ENCODE measurements at places on chromosomes 5 and 9.

GRCh38 chr9:74379718-74380117 is 117.4 kb upstream of the RORB start:
- DNase-seq, result no peak

DNA sequence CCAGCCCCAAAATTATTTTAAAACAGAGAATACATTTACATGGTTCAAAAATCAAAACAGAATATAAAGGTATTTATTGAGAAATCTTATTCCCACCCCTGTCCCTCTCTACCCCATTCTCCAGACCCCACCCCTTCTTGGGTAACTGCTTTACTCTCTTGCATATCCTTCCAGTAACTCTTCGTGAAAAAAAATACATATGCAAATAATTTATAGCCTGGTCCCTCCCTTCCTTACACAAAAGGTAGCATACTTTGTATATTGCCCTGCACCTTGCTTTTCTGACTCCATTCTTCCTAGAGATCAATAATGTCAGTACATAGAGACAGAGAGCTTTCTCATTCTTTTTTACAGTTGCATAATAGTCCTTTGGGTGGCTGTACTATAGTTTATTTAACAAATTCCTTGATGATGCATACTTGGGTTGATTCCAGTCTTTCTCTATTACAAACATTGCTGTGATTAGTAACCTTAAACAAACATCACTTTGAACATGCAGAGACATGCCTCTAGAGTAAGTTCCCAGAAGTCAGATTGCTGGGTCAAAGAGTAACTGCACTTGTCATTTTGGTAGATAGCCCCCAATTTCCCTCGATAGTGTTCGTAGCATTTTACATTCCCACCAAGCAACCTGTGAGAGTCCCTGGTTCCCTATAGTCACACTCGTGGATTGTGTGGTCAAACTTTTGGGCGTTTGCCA is 47.9 kb downstream of the STOM start:
- DNase-seq, result no peak

DNA sequence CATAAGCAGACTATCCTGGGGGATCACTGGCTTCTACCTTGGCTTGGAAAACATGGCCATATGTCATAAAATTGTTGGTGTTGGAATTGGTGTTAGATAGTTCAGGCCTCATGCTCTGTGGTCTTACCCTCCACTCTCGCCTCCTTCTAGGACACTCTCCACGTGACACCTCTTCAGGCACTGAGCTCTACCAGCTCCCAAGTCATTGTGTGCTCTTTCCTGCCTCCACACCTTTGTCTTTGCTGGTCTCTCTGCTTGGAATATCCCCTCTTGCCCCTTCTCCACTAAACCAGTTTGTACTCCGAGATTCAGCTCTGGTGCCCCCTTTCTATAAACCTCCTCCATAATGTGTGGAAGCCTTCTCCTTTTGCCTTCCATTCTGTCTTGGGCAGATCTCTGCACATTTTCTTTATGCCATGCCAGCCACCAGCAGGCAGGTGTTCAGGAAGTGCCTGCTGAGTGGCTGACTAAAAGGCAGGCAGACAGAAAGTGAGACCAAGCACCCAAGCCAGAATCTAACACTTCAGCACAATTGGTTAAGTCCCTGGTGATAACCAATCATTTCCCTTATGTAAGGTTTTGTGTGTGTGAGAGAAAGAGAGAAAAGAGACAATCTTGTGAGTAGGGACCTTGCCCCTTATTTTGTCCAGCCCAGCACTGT is 37.7 kb downstream of the SAR1B start:
- DNase-seq, result no peak

DNA sequence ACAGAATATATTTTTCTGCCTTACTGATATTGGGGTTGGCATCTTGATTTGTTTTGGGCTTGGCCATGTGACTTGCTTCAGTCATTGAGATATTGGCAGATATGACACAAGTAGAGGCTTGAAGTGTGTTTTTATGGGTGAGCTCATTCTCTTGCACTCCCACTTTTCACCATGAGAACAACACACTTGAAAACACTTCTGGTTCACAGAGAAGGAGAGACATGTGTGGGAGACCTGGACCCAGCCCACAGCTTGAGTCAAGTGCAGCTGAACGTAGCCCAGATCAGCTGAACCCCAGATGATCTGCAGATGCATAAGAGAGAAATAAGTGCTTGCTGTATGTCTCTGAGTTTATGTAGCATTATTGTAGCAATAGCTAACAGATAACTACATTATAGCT is 155.4 kb downstream of the SEMA6A start:
- DNase-seq, result no peak

DNA sequence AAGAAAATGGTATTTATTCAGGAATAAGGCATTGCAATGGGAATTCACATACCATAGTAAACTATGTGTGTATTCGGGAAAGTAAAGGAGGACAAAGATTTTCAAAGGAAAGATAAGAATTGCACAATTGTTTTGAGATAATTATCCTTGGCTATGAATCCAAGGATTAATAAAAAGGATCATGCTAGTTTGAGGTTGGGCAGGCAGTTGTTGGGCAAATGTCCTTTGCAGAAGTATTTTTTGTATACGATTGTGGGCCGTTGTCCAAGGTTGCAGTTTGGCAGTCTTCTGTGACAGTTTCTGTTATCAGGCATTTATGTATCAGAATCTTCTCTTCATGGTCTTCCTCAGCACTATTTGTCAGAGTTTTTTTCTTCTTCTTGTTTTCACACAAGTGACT is 10.6 kb upstream of the UBAP2 start:
- DNase-seq, result no peak

DNA sequence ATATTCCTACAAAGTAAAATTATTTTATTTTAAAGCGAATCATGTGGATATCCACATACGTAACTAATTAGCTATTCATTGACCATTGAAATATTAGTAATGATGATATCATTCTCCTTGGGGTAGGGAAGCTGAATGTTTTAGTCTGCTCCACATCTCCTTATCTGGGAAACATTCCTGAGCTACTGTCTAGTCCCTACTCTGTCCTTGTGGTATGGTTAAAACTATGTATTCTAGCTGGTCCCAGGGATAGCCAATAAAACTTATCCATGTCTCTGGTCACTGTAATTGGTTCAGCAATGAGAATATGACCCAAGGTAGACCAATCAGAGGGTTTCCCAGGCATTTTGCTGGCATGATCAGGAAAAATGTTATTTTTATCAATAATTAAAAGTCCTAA is 76.0 kb upstream of the DAP start:
- DNase-seq, result no peak

- DNase-seq, result no peak
These were observed 43.9 kb upstream of the MTAP start for GRCh38 chr9:21758540-21758939.

GRCh38 chr5:38284384-38284783 is 26.0 kb downstream of the EGFLAM start:
- no peak for DNase-seq

GRCh38 chr5:120088836-120089235 is 375.3 kb upstream of the PRR16 start:
- no peak for DNase-seq

GRCh38 chr5:119743927-119744326 is 114.6 kb downstream of the FAM170A start:
- DNase-seq, result no peak

- peak; percentile 30 for DNase-seq
These were observed 1.0 kb upstream of the TPM2 start for GRCh38 chr9:35690614-35691333.

DNA sequence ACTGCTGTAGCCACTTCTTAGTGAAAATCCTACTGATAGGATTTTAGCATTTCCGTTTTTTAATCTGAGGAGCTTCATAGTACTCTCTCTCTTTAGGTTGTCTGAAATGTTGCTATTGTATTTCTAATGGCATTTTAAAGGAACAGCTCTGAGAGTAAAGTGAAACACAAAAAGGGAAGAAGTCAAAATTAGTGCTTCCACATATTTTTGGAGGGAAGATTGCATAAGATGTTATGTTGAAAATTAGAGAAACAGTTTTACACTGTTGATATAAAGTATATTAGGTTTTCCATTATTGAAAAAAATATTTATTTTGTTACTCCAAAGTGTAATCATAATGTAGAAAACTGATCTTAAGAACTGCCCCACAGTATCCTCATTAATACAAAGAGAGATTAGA is 525.1 kb downstream of the TAF11L14 start:
- DNase-seq, result no peak

GRCh38 chr5:38400365-38400764 is 142.0 kb downstream of the EGFLAM start:
- DNase-seq, result no peak

DNA sequence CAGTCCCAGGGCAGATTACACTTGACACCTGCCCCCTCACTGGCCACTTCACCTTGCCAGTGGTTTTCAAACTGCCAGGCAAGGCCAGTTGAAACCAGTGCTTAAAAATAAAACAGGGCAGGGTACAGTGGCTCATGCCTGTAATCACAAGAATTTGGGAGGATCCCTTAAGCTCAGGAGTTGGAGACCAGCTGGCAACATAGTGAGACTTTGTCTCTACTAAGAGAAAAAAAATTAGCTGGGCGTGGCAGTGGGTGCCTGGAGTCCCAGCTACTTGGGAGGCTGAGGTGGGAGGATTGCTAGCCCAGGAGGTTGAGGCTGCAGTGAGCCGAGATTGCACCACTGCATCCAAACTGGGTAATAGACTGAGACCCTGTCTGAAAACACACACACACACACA is 58.1 kb downstream of the ROPN1L start:
- no peak for DNase-seq

DNA sequence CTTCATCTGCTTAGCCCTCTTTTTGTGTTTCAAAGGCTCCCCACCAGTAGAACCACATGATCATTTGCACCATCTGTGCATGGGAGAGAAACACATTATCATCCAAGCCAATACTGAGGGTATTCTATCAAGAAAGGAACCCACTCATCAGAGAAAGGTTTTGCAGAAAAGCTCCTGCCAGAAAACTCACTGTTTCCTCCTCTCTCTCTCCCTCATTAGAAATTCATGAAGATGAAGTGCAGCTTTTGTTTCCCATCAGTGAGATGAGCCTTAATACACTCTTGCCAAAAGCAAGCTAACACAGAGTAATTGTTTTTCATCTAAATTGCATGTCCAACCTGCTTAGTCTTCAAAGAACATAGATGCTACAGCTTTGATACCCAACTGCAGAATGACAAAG is 142.4 kb upstream of the GRAMD2B start:
- DNase-seq, result no peak

DNA sequence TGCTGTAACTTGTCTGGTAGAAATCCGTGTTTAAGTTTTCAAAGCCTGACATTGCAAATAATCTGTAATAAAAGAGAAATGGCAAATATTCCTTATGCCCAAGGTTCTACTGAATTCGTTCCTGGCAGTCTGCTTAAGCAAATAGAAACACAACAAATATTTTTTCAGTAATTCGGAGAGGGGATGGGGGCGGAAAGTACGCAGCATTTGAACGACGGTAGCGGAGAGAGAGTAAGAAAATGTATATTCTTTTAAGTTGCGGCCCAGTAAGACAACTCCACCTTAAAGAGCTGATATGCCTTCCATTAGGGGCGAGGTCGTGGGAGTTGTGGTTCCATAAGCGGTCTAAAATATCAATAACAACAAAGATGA is 569 bp downstream of the YIPF5 start:
- DNase-seq, result no peak

DNA sequence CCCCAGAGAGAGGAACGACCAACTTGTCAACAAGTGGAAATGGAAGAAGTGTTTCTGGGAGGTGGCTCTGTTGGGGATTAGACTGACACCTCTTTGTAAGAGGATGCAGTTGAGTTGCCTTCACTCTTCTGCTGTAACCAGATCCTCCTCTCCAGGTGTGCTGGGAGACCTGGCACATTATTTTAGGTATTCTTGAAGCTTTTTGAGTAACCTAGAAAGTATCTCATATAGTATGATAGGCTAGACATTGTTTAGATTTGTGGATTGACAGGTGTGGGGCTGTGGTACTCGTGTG is 21.6 kb downstream of the SNX30 start:
- no peak for DNase-seq

GRCh38 chr5:123035360-123035917 is 1.1 kb downstream of the PPIC start:
- no peak for DNase-seq

GRCh38 chr5:27855491-27855890 is 817.1 kb upstream of the CDH9 start:
- no peak for DNase-seq

GRCh38 chr5:174459071-174459702 is 265.2 kb upstream of the MSX2 start:
- DNase-seq, result no peak

DNA sequence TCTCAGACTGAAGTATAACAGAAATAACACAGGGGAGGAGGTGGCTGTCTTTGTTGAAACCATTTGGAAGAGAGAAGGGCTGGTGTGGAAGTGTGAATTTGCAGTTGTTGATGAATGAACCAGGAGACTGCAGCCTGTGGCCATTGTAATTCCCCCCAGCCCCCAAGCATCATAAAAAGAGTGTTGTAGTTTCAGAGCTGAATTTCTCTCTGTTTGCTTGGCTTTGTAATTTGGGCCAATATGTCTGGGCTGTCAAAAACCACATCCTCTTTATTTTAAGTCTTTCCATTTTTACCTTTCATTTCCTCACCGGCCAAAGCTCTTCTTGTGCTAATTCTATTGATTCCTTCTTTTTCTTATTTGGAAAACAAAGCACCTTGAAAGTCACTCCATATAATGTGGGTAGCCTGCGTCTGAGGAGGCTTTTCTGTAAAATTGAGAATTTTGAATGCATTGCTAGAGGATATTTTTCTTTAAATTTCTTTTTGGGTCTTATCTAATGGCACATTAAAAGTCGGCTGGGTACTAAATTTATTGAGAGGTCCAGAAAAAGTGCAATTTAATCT is 383.3 kb downstream of the OSTF1 start:
- no peak for DNase-seq

DNA sequence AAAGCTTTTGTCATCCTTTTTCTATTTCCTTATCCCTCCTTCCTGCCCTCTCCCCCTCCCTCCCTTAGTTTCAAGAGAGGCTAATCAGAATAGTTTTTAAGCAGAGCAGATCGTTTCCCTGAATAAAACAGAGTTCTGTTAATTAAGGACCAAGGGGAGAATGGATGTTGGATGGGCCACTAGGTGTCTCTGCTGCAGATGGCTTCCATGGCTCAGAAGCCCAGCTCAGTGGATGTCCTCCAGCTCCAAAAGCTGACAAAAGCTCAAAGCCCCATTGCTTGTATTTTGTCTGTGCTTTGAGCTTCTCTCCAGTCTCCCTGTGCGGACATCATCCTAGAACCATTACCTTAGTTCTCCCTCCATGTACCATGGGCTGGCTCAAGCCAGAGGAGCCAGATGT is 21.0 kb upstream of the NPR3 start:
- DNase-seq, result no peak

- DNase-seq, result no peak
These were observed 32.9 kb upstream of the TLE1 start for GRCh38 chr9:81722277-81722676.

All from T-helper 9 cell (primary cell).